ENCODE measurements at places on chromosomes 3 and 15.
A peak's percentile ranks its signal among the peaks of the same experiment; 100 is the strongest.

DNA sequence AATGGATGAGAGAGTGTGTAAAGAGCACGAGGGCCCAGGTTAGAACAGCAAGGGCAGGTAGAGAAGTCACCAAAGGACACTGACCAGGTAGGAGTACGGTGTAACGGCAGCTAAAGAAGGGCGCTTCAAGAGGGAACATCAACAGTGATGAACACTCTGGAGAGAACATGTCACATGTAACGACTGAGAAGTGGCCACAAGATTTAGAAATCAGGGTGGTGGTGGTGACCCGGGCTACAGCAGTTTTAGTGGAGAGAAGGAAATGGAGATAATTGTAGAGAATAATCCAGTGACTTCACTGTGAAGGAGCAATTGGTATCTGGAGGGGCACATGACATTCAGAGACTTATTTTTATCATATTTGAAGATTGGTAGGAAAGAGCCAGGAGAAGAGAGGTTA is 1.2 kb upstream of the C15orf40 start:
- DNase-seq, result no peak

DNA sequence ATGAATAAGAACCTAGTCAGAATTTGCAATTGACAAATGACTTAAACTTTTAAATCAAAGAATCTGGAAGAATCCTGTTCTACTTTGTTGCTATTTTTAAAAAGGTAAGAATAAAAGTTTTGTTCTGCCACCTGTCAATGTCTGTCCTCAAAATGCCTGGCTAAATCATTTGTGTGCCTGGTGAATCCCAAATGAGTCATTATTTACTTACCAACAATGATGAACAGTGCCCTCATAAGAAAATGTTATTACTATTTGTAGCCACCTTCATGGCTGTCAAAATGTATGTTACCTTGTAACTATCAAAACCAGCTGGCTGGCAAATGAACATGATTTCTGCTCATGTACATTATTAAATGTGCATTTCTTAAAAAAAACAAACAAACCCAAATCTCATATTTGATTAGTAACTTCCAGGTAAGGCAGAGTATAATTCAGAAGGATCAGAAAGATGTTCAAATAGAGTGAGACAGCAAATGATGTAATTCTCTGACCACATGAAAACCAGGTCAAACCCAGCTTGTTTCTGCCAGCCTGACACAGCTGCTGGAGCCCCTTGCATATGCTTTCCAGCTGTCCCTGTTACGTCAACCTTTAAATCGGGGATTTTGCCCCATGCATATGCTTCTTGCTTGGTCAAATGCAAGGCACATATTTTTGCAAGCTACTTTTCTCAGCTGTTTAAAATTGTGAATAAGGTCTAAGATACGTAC is 137.9 kb downstream of the SSR3 start:
- no peak for DNase-seq

DNA sequence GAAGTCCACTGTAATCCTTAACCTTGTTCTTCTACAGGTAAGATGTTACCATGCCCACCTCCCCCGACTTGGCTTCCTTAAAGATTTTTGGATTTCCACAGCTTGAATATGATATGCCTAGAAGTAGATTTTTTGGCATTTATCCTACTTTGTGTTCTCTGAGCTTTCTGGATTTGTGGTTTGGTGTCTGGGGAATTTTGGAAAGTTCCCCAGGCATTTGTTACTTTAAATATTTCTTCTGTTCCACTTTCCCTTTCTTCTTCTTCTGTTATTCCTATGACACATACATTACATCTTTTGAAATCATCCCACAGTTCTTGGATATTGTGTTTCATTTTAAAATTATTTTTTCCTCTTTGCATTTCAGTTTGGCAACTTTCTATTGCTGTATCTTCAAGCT is 122.1 kb upstream of the TMEM108 start:
- DNase-seq, result no peak

DNA sequence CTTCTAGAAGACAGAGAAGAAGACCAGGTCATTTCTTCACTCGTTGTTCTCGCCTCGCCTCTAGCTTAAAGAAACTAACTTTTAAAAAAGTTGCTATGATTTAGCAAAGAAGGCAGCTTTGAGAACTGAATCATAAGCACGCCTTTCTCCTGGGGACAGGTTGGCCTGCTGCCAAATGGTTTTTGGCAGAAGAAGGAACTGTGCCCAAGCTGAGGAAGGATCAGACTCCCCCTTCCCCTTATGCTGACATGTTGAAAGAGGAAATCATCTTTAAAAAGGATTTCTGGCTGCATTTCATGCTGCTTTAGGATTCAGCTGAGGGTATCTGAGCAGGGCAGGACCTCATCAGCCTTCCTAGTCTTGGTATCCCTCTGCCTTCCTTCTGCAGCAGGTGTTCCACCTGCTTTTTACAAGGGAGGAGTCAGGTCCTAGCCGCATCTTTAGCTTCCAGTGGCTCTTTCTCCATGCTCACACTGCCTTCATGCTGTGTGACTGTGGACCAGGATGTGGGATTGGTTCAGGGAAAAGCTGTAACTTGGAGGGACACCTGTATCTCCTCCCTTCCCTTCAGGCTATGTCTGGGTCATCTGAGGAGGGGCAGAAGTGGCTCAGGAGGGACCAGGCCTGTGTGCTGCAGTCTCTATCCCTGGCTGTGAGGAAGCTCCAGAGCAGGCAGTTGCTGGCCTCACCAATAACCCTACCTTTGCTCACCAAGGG is 34.1 kb upstream of the HACD2 start:
- DNase-seq, result peak; percentile 65

DNA sequence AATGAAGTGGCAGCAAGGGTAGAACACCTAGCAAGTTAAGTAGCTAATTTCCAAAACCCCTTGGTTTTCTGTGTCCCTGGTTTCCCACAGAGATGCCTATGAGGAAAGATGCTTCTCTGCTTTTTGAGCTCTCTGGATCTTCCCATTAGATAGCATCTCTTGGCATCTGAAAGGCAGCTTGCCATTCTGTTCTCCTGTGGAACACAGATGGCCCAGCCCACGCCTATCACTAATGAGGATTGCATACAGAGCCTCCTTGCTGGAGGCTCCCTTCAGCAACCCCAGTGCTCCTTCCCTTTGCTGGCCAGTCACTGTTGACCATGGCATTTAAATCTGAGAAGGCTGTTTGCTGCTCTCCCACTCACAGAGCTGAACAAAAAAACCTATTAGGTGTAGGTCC is 34.4 kb upstream of the ETV5 start:
- no peak for DNase-seq

GRCh38 chr3:9399337-9399703 is 1.9 kb downstream of the SETD5 start:
- no peak for DNase-seq

DNA sequence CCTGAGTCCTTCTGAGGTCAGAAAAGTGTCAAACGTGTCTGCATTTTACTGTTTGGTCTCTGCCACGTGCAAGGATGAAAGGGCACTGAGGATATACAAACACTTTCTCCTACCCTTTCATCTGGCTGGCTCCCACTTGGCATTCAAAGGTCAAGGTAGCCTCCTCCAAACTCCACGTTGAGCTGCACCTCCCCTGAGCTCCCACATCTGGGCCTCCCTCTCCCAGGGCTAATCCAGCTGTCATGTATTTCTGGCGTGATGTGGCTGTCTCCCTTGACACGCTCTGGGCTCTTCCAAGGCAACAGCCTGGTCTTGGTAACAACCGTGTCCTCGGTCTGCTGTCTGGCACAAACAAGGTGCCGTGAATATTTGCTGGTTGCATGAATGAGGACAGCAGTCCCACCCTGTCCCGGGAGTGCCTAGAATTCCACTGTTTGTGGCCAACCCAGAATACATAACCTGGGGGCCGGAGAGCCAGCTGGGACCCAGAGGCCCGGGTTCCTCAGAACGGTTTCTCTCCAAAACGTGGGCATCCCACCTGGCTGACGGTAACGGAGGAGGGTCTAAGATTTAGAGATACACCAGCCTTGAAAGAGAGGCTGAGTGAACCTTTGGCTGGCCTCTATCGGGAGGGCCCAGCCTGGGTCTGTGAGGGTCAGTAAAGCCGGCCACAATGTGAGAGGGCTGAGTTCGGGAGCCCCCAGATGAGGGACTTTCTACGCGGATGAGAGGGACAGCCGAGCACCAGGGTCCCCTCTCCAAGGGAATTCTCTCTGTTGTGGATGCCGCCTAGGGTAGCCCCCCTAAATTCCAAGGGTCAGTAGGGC is 767 bp downstream of the GLT8D1 start:
- no peak for DNase-seq

DNA sequence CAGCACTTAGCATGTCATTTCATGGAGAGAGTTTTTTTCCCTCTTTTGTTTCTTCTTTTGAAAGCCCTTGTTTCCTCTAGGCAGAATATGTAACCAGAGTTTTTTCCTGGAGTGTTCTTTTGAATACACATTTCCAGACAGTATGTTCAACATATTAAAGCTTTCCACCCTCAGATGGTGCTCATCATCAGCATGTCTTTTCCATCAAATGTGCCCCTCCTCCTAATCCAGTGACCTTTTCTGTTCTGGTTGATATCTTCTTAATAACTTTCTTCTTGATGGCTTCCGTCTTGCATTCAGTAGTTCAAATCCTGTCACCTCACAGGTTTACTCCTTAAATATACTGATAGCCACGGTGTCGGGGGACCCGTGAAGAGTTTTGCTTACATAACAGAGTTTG is 78.6 kb downstream of the FNDC3B start:
- DNase-seq, result no peak

GRCh38 chr3:13574798-13575451 is 26.0 kb downstream of the FBLN2 start:
- no peak for DNase-seq

Measured in fibroblast of skin of left biceps (primary cell).